Vein endothelial cell (primary cell): ENCODE measurements at places on chromosomes 2 and 18. TPM values are rescaled to one million over a fixed set of nuclear protein-coding genes. Genes with fewer than 3 reads are reported as not detected.

RPL37A gene
- 952 and 1,149 TPM in 2 replicates for total RNA-seq

C2orf92 gene
- 2.0 and 2.3 TPM in 2 replicates for total RNA-seq

SPAG16 gene
- total RNA-seq = 9.1 and 12.1 TPM in 2 replicates

FOSL2 gene
- 50.9 and 72.5 TPM in 2 replicates for total RNA-seq

WDR33 gene
- 35.9 and 43.8 TPM in 2 replicates for total RNA-seq

SEMA4F gene
- 3.6 TPM in 2 replicates for total RNA-seq
